A549 (cell line): ENCODE measurements at places on chromosomes 1 and 21. TPM values are rescaled to one million over a fixed set of nuclear protein-coding genes. Genes with fewer than 3 reads are reported as not detected.

The KDF1 gene
- polyA plus RNA-seq: not detected in 3 replicates

The ENSA gene
- polyA plus RNA-seq: 117 to 128 TPM (median 121 TPM) in 3 replicates

The VWA5B1 gene
- polyA plus RNA-seq: not detected in 3 replicates

The S100B gene
- not detected in 3 replicates for polyA plus RNA-seq

The SCNM1 gene
- 29.5 to 31.7 TPM (median 30.9 TPM) in 3 replicates for polyA plus RNA-seq

The KRTAP19-1 gene
- polyA plus RNA-seq: not detected in 3 replicates

The PTGFRN gene
- 13.7 to 17.4 TPM (median 16.7 TPM) in 3 replicates for polyA plus RNA-seq

The SHISA4 gene
- polyA plus RNA-seq: 10.6 to 15.0 TPM (median 14.4 TPM) in 3 replicates

The FCMR gene
- 0.93 to 1.3 TPM (median 1.0 TPM) in 3 replicates for polyA plus RNA-seq

The RAP1GAP gene
- polyA plus RNA-seq: 4.3 to 5.4 TPM (median 5.1 TPM) in 3 replicates

The NCF2 gene
- 4.6 to 6.2 TPM (median 4.9 TPM) in 3 replicates for polyA plus RNA-seq

The OR10K2 gene
- polyA plus RNA-seq: not detected in 3 replicates

The JAK1 gene
- 110 to 123 TPM (median 114 TPM) in 3 replicates for polyA plus RNA-seq

The SYTL1 gene
- 0.50 to 0.76 TPM (median 0.58 TPM) in 3 replicates for polyA plus RNA-seq
